8988T (cell line): ENCODE measurements at places on chromosomes 4 and X.

- no peak for DNase-seq
Observed at GRCh38 chrX:69032601-69033000, 132.7 kb downstream of the PJA1 start.

GRCh38 chrX:118271775-118272174, 74.1 kb upstream of the WDR44 start:
- DNase-seq = no peak

DNA sequence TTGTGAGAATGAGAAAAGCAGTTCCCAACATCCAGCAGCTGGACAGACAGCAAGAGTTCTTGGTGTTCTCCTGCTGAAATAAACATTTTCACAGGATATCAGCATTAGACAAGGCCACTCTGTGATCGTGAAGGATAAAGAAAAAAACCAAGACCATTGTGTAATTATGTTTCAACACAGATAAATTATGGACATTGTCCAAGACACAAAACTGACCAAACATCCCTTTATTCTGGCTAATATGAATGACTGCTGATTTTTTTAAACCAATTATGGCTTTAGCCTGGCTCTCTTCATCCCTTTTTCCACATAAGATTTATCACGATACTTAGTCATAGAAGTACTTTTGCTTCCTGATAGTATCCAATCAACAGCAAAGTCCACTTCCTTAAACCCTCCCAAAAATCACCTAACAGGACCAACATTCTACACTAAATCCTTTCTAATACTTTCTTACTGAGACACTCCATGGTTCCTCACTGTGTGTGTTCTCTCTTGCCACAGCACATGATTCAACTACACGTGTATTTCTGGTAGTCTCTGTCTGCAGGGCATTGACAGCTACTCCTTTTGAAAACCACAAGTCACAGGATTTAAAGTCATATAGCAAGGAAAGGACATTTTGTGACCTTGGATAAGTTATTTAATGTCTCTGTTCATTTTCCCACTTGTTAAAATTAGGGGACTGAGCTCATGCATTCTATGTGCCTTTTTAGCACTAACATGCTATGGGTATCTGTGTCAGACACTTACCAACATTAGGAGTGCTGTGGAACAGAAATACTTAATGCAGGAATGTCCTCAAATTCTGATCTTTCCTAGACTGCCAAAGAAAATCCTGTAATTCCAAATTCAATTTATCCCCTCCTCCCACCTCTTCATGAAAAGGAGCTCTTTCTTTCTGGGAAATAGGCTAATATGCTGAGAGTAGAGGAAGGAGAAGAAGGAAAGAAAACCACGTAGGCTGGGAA, 137.2 kb upstream of the PGRMC2 start:
- DNase-seq = no peak

DNA sequence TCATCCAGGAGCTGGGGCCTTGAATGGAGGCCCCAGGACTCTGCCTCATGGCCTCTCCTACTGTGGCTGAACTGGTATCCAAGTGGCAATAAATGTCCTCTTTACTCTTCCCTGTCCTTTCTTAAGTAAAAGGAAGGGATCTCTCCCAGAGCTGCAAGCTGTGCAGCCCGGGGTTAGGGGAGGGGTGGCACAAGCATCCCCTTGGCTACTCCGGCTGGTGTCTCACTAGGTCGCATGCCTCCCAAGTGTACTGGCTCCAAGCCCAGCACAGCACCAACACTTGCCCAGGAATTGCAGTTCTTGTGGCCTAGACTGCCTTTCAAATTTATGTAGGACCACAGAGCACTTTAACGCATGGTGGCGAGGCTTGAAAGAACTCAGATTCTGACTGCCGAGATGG, 44.7 kb upstream of the MED14 start:
- DNase-seq = no peak

- no peak for DNase-seq
Observed at GRCh38 chr4:2075987-2076907, 17.1 kb downstream of the NAT8L start.

GRCh38 chr4:17898553-17899055, 87.8 kb downstream of the NCAPG start:
- no peak for DNase-seq

GRCh38 chr4:78654807-78655206, 103.2 kb downstream of the ANXA3 start:
- no peak for DNase-seq
